A549 treated with Hydrocortisone at 1 μM for 4 hours (cell line): ENCODE measurements at places on chromosomes 6 and 20. TPM values are rescaled to one million over a fixed set of nuclear protein-coding genes. Genes with fewer than 3 reads are reported as not detected.

C20orf141 gene
- 0.28 to 0.69 TPM (median 0.53 TPM) in 5 replicates for total RNA-seq

RAB23 gene
- total RNA-seq, result 7.1 to 9.0 TPM (median 8.4 TPM) in 5 replicates

NMBR gene
- not detected in 5 replicates for total RNA-seq

CLVS2 gene
- 0.08 to 0.26 TPM (median 0.17 TPM) in 5 replicates for total RNA-seq

GSTA3 gene
- not detected in 5 replicates for total RNA-seq

PROKR2 gene
- total RNA-seq, result not detected in 5 replicates

CLPSL1 gene
- total RNA-seq, result not detected in 5 replicates

DZANK1 gene
- total RNA-seq, result 2.4 to 3.2 TPM (median 2.6 TPM) in 5 replicates

MDFI gene
- 0.56 to 0.85 TPM (median 0.67 TPM) in 5 replicates for total RNA-seq

SLCO4A1 gene
- 11.4 to 13.4 TPM (median 12.6 TPM) in 5 replicates for total RNA-seq

MATN4 gene
- 0.06 to 0.16 TPM (median 0.08 TPM) in 5 replicates for total RNA-seq

OLIG3 gene
- not detected in 5 replicates for total RNA-seq

PHF1 gene
- total RNA-seq, result 14.2 to 18.0 TPM (median 15.3 TPM) in 5 replicates

MTFR2 gene
- total RNA-seq, result 10.9 to 14.8 TPM (median 12.3 TPM) in 5 replicates

CDH26 gene
- 0.06 to 0.30 TPM (median 0.13 TPM) in 5 replicates for total RNA-seq

COL9A1 gene
- total RNA-seq, result not detected in 5 replicates

LY6G6F gene
- total RNA-seq, result not detected in 5 replicates

DCBLD1 gene
- 23.9 to 31.0 TPM (median 27.9 TPM) in 5 replicates for total RNA-seq

CCN5 gene
- 26.1 to 39.6 TPM (median 26.8 TPM) in 5 replicates for total RNA-seq

BTBD3 gene
- 11.9 to 18.1 TPM (median 17.0 TPM) in 5 replicates for total RNA-seq

TRIM38 gene
- 1.4 to 2.2 TPM (median 1.8 TPM) in 5 replicates for total RNA-seq

SIRPB1 gene
- total RNA-seq, result 0.32 to 0.71 TPM (median 0.55 TPM) in 5 replicates

FOXQ1 gene
- 2.8 to 5.3 TPM (median 5.0 TPM) in 5 replicates for total RNA-seq

PTPRK gene
- 13.9 to 15.3 TPM (median 14.9 TPM) in 5 replicates for total RNA-seq

SIRPB2 gene
- not detected in 5 replicates for total RNA-seq

BRD2 gene
- 108 to 139 TPM (median 123 TPM) in 5 replicates for total RNA-seq

SIRPD gene
- not detected in 5 replicates for total RNA-seq

FAM83B gene
- total RNA-seq, result 0.02 to 0.03 TPM in 2 of 5 replicates, not detected in the others

SLC4A11 gene
- total RNA-seq, result 9.2 to 15.1 TPM (median 13.6 TPM) in 5 replicates

ADIG gene
- not detected in 5 replicates for total RNA-seq

OOEP gene
- total RNA-seq, result not detected in 5 replicates

PRPH2 gene
- total RNA-seq, result not detected in 5 replicates

EDN1 gene
- total RNA-seq, result 36.3 to 45.1 TPM (median 38.8 TPM) in 5 replicates

MYBL2 gene
- 76.0 to 80.6 TPM (median 80.0 TPM) in 5 replicates for total RNA-seq

CNR1 gene
- 1.3 to 1.9 TPM (median 1.7 TPM) in 5 replicates for total RNA-seq

PPT2 gene
- 6.9 to 8.9 TPM (median 8.3 TPM) in 5 replicates for total RNA-seq

PBOV1 gene
- total RNA-seq, result not detected in 5 replicates

PAX1 gene
- not detected in 5 replicates for total RNA-seq

AHCY gene
- 307 to 346 TPM (median 321 TPM) in 5 replicates for total RNA-seq
